Stimulated activated CD8-positive, alpha-beta memory T cell treated with anti-CD3 and anti-CD28 coated beads, Interleukin-7, amount 100 ng/mL, for 4 hours (primary cell): ENCODE measurements at places on chromosomes 12 and 14.

DNA sequence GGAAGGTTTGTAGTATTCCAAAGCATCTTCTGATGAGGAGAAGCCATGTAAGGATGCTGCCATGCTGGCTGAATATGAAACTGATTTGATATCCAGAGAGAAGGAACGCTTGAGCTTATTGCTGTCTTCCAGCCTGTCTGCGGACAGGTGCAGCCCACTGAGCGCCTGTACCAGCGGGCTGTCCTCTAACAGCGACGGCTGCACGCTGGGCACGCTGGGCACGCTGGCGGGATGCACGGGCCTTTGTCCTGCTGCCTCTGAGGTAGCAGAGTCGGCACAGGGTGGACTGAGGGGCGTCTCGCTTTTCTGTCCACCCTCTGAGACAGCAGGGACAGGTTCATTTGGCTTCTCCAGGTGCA lies 85.2 kb downstream of the DUSP16 start:
- no peak for DNase-seq

DNA sequence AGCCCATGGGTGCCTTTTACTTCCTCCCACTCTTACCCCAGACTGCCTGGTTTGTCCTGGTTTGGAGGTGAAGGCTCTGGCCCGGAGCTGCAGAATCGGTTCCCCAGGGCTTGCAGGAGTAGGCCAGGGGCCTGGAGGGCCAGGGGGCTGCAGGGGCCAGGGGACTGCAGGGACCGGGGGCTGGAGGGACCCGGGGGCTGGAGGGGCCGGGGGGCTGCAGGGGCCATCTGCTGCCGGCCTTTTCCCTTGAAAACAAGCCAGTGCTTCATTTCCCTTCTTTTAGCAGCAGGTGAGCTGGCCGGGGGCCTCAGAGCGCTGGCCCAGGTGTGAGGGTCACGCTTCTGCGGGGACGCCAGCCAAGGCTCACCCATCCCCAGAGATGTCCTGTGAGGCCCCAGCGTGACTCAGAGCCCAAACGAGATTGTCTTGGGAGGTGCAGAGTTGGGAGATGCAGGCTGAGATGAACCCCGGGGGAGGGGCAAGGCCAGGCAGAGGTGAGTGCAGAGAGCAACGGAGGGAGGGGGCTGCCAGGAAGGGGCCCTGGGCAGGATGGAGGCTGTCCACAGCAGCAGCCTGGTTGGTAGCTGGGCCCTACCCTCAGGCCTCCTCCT lies 154.9 kb downstream of the KIF26A start:
- DNase-seq: no peak

- no peak for DNase-seq
These were observed 232.7 kb upstream of the ABCD2 start for GRCh38 chr12:39852346-39852745.

GRCh38 chr12:64122154-64122553 lies 99.9 kb downstream of the KICS2 start:
- DNase-seq: no peak

DNA sequence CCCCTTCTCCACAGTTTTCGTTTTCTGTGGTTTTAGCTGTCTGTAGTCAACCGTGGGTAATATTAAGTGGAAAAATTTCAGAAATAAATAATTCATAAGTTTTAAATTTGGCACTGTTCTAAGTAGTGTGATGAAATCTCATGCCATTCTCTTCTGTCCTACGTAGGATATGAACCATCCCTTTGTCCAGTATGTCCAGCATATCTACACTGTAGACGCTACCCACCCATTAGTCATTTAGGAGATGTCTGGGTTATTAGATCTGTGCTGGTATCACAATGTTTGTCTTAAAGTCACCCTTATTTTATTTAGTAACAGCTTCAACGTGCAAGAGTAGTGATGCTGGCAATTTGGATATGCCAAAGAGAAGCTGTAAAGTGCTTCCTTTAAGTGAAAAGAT lies 44.7 kb downstream of the ATF7IP start:
- no peak for DNase-seq

DNA sequence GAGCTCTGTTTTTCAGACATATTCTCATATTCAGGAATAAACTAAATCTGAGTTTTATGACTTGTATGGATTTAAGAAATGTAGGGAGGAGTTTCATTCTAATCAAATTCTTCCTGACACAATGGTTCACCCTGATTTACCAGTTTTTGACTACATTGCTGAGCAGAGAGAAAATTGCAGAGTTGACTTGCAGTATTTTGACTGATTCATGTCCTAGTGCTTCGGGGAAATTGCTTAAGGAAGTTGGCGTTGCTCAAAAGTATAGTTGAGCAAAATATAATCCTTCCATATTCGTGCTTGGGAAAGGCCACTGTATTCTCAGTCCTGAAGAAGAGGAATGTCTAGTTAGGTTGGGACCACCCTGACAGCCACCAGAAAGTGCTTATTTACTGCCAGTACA lies 1.3 kb upstream of the TWF1 start:
- no peak for DNase-seq

- DNase-seq: no peak
These were observed 614.3 kb upstream of the MIS18BP1 start for GRCh38 chr14:45867046-45867894.

- DNase-seq: no peak
These were observed 209.7 kb downstream of the SLC15A4 start for GRCh38 chr12:128613837-128614590.

- DNase-seq: no peak
These were observed 647 bp upstream of the SIX1 start for GRCh38 chr14:60649875-60650372.

GRCh38 chr12:541676-542324 lies 82.1 kb downstream of the B4GALNT3 start:
- no peak for DNase-seq

GRCh38 chr12:24386836-24387235 lies 437.4 kb upstream of the SOX5 start:
- DNase-seq: no peak

DNA sequence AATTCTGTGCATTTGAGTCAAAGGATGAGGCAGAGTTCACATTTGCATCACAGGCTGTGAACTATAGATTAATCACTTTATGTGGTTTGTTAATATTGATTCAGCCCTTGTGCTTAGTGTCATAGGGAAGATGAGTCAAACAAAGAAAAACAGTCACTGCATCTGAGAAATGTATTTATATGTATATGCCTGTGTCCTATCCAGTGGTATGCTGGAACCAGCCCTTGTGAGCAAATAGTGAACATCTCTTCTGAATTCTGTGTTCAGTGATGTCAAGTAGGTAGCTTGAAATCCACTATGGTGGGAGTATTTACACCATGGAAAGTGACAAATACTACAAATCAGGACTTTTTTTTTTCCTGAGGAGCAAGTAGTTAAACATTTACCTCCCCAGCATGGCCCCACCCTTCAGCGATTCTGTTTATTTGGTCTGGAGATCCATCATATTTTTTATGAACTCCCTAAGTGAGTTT lies 128.5 kb downstream of the HMGA2 start:
- DNase-seq: no peak

- DNase-seq: no peak
These were observed 7.2 kb downstream of the NAV3 start for GRCh38 chr12:77837876-77838291.
